Stimulated activated memory B cell treated with anti-CD40 and anti-IgM and Interleukin-4, amounts not matched to agents 10 μg/mL and 1 μg/mL and 100 μg/mL, for 72 hours (primary cell): ENCODE measurements at places on chromosomes 12 and 14.

- no peak for ATAC-seq
These were observed 314.1 kb upstream of the DIO3 start for GRCh38 chr14:101246894-101247841.

DNA sequence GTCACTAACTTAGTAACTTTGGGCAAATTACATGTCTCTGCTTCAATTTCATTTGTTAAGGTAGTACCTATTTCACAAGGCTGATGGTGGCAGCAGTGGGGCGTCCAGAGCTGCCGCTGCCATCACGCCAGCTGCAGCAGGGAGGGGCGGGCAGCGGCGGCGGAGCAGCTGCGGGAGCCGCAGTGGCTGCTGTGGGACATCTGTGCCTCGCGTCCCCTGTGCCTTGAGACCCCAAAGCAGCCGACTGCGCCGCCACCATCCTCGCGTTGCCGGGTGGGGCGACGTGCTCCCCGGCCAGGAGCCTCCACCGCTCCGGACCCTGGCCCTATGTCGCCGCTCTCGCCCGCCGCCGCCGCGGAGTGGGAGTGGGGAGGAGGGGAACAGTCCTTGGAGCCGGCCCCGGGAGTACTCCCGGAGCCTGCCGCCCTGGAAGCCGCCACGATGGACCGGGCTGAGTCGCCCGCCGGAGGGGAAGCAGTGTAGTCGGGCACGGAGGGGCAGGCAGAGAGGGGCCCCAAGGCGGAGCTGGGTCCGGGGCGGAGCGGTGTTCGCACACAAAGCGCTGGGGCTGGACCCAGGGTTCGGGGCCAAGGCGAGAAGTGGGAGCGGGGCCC, 51.4 kb downstream of the A2M start:
- peak; percentile 88 for ATAC-seq

DNA sequence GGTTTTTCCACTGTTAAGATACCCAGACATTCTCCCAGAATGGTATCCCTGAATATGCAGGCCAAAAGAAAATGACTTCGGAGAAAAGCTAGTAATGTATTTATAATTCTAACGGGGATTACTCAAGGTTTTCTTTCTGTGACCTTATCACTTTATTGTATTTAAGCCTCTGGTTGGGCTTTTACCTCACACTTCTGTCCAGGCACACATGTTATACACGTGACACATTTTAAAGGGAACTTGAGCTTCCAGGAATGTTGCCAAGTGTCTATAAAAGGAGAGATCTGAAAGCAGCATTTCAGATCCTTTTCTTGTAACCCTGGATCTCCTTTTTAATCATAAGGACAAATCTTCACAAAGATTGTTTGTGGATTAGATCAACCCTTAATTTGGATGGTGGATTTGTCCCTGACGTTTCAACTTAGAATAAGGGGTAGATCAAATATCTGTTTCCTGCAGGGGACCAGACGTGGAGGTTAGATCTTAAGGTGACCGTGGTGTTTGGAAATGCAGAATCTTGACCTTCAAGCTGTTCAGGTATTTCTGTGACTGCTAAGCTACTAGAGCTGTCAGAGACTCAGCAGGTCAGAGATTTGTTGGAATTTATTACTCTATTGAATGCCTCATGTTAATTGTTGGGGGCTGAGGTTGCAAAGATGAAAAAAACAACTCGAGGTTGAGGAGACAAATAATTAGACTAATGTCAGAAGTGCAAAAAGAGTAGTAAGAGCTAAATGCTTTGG, 1.5 kb downstream of the CIPC start:
- ATAC-seq: no peak

- no peak for ATAC-seq
These were observed 20.3 kb downstream of the MED13L start for GRCh38 chr12:116257215-116257614.

DNA sequence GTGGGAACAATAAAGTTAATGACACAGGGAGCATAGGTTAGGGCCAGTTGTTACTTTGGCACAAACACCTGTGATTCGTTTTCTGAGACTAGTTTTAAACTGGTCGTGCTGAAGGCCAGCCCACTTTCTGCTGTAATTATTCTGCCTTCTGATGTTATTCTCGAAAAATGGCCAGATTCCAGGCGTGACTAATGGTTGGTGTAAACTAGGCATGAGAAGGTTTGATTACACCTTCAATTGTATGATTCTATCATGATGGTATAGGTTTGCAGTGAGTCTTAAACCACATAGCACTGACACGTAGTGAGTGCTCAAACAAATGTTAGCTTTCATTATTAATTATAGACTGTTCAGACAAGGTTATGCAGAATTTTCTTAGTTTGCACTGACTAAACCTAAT, 39.0 kb downstream of the CKB start:
- no peak for ATAC-seq

DNA sequence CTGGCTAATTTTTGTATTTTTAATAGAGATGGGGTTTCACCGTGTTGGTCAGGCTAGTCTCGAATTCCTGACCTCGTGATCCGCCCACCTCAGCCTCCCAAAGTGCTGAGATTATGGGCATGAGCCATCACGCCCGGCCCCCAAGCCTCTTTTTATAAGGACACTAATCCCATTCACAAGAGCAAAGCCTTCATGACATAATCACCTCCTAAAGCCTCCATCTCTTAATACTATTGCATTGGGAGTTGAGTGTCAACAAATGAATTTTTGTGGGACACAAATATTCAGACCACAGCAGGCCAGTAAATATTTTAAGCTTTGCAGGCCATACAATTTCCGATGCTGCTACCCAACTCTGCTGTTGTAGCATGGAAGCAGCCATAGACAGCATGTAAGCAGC, 10.9 kb downstream of the RNF212B start:
- no peak for ATAC-seq

- peak; percentile 51 for ATAC-seq
These were observed 13.0 kb downstream of the FGD6 start for GRCh38 chr12:95204141-95204866.

- no peak for ATAC-seq
These were observed 8.0 kb upstream of the SERPINA12 start for GRCh38 chr14:94517248-94517640.

GRCh38 chr12:76916170-76916540, 37.3 kb upstream of the CSRP2 start:
- ATAC-seq: no peak

DNA sequence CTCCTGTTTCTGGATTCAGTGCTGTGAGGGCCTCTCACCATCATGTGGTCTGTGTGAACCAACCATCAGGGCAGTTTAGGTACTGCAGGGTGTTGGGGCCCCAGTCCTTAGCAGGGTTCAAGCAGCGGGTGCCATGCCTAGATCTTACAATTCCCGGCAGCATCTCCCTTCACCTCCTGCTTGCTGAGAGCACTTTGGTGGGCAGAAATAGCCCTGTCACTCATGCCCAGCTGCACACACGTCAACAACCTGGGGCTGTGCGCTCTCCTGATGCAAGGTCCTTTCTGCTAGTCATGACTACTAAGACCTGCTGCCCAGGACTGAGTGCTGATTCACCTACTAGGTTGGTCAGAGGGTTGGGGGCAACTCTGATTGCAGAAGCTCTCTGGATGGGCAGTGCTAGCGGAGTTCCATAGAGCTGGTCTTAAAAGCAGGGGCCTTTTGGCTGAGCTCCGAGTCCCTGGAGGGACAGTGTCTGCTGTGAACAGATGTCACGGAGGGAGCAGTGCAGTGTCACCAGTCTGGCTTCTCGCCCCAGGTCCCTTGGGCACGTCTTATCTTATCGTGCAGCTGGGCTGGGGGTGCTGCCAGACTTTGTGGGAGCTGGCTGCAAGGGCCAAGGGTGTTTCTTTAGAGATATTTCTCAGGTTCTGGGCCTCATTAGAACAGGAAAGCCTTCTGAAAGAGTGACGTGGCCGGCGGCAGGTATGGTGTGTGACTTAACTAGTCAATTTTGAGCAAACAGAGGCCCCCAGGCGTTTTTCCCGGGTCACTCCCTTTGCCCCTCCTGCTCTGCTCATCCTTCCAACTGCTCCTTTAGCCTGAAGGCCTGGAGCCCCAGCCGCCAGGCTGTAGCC, 71.8 kb downstream of the NINJ2 start:
- ATAC-seq: peak; percentile 47

DNA sequence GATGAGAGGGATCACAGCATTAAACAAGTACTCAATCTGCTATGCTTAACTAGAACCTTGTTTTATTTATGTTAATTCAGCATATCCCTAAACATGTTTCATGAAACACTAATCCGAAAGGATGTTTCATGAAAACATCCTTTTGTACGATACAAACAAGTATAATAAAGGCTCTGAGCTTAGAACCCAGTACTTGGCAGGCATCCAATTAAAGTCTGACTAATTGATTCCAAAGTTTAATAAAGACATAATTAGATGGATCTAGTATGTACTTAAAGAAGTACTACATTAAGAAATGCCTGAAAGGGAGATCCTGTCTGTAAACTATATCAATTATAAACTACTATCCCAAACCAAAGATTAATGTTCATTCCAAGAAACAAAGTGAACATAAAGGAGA, 51.8 kb downstream of the SCAF11 start:
- no peak for ATAC-seq

- ATAC-seq: no peak
These were observed 192.0 kb upstream of the PDZRN4 start for GRCh38 chr12:40996091-40996490.

GRCh38 chr14:96445844-96446710, 54.1 kb downstream of the AK7 start:
- ATAC-seq: no peak

GRCh38 chr12:100706033-100706432, 88.5 kb upstream of the ANO4 start:
- ATAC-seq: no peak

- no peak for ATAC-seq
These were observed 56.4 kb upstream of the FBXO33 start for GRCh38 chr14:39488600-39488999.

GRCh38 chr12:90510948-90511347, 444.0 kb downstream of the CCER1 start:
- ATAC-seq: no peak

DNA sequence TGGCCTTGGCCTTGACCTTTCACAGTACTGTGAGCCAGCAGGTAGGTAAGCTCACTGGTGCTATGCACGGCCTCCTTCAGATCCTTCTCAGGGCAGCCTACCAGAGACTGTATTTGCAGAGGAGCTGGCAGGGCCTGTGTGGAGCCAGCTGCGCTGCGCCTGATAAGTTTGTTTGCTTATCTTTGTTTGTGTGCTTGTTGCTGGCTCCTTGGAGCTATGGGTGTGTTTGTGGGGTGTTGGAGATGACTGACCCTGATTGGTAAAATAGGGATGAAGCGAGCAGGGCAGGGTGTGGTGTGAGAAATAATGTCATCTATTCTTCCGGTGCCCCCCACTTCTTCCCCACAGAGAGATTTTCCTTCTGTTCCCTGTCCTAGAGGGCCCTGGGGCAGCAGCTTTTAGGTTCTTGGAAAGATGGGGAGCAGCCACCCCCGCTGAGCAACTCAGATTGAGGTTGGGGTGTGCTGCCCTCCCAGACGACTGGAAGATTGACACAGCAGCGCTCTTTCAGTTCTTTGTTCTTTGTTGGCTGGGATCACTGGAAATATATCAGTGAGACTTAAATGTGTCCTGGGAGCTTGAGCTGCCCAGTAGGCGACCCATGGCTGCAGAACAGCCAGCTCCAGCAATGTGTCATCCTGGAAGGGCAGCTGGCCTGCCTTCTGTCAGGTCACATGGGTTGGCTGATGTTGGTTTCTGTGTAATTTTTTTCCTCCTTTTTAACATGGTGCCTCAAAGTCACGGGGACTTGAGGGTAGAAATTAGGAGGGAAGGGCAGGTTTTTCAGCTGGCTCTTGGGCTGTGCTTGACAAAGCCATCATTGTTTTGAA, 19.6 kb downstream of the MLXIP start:
- ATAC-seq: no peak

DNA sequence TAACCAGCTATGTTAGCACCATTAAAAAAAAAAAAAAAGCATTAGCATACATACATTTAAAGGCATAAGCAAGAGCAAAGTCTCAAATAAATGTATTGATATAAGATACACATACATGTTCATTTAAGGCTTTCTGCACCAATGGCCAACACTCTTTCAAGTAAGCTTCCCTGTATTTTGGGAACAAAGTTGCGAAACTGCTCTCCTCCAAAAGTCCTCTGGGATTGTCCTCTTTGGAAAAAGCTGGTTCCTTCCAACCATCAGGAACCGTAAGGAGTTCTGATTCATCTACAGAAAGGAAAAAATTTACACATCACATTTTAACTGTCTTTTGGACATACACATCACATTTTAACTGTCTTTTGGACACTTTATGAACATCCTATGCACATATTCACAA, 3.2 kb downstream of the KRR1 start:
- no peak for ATAC-seq

- peak; percentile 94 for ATAC-seq
These were observed 8.8 kb downstream of the VPS37B start for GRCh38 chr12:122886851-122887818.

DNA sequence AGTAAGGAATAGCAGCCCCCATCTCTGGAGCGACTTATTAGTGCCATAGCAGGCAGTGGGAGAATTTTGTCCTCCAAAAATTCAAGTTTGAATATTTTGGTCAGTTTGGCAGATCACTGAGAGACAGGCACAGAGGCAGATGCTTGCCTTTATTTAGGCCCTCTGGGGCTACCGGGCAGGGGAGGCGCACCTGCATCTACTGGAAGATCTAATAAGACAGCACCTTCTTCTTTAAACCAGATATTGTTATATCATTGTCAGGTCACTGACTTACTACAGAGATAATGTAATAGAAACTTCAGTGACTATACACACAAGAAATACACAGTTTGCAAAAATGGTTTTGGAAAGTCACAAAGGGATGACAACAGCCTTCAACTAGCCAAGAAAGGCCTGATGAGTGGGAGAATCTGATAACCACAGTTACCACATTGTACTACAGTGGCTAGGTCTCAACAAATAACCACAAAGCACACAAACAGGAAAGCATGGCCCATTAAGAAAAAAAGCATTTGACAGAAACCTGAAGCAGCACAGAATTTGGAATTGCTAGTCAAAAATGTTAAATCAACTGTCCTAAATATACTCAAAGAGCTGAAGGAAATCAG, 56.8 kb downstream of the CDK17 start:
- peak; percentile 64 for ATAC-seq

- no peak for ATAC-seq
These were observed 123.6 kb downstream of the SCARB1 start for GRCh38 chr12:124739953-124740561.
